ENCODE measurements at places on chromosomes 12 and 14. TPM values are rescaled to one million over a fixed set of nuclear protein-coding genes. Genes with fewer than 3 reads are reported as not detected.

DNA sequence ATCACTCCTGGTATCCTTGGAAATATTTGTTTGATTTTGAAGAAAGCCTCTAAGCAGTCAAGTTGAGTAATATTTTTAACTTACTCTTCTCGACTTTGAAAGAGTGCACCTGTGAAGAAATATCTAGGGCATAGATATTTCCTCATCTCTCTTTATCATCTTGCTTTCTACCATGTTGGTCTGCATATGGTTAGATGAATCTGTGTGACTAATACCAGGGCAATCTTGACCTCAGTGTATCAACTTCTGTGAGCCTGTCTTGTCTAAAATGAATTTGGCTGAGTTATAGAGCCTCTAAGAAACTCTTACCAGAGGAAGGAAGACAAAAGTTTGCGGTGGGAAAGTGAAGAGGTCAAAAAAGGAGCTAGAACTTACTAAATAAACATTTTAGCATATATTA lies 68.4 kb downstream of the SYT1 start:
- no peak for DNase-seq

DNA sequence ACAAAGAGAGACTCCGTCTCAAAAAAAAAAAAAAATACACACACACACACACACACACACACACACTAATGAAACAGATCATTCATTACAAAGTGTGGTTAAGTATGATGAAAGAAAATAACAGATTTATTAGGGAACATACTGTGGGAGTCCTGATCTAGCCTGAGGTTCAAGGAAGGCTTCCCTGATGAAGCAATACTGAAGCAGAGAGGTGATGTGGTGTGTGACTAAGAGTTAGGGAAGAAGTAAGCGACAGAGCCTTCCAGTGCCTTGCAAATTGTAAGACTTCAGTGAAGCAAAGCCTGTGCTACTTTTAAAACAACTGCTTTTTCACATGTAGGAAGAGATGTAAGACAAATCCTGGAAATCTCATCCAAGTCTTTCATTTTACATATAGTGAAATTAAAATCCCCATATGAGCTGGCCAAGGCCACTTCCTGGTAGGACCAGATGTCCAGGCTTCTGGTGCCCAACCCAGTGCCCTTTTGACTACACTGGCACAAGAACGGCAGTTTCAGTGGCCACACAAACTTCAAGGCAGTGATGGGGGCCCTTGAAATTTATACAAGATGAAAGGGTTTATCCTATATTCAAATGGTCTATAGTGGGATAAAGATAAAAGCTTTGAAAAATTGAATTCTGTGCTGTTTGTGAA lies 86.2 kb downstream of the STON2 start:
- DNase-seq: no peak

DNA sequence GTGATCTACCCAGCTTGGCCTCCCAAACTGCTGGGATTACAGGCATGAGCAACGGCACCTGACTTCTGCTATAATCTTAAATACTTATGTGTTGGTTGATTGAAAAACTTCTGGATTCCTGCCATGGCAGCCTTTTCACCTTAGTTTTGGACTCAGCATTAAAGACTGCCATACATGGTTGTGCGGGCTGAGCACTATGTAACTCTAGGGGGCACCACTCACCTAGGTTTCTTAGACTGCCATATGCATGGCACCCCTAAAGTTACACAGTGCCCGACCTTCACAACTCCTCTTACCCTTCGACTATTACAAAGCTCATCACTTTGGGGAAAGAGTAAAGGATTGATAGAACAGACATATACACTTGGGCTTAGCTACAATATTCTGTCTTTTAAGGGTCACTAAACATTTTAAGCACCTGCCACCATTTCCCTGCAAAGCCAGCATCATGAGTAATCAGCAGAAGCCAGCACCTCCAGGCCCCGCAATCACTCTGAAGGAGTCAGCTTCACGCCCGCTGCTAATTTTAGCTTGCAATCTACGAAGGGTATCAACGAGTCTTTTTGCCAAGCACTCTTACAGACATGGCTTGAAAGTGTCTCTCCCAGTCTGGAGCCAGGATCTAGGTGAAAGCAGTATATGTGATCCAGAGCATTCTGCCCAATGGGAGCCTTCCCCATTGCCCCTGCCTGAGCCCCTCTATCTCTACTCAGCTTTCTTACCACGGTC lies 59.8 kb downstream of the SUDS3 start:
- no peak for DNase-seq

DNA sequence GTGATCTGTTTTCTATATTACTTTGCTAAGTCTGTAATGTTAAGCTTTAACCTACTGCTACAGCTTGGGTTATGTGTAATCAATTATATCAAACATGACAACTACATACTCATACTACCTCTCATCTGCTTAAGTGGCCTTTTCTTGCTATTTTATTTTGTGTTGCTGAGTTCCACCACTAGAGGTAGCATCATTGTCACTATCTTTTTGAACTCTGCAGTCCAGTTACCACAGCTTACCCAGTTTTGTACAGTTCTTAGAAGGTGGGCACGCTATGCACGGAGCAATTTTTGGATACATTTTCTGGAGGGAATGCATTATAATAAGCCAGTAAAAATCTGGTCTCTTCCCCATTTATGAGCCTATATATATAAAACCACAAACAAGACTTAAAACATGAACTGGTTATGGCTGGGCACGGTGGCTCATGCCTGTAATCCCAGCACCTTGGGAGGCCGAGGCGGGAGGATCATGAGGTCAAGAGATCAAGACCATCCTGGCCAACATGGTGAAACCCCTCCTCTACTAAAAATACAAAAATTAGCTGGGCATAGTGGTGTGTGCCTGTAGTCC lies 48.5 kb downstream of the SAV1 start:
- DNase-seq: no peak

DNA sequence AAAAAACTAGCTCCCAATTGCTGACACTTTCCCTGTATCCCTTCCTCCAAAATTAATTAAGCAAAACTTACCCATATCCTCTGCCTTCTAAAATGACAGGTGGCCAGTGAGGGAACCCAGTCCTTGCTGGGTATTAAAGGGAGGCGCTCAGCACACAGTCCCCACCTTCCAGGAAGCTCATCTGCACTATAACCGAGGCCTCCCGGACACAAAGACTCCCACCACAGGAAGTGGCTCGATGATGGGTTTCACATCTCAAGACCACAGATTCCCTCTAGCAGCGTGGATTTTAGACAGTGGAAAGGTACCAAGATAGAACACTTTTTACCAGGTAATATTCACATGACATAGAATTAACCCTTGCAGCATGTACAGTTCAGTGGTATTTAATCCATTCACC lies 126.8 kb upstream of the NCOR2 start:
- no peak for DNase-seq

DNA sequence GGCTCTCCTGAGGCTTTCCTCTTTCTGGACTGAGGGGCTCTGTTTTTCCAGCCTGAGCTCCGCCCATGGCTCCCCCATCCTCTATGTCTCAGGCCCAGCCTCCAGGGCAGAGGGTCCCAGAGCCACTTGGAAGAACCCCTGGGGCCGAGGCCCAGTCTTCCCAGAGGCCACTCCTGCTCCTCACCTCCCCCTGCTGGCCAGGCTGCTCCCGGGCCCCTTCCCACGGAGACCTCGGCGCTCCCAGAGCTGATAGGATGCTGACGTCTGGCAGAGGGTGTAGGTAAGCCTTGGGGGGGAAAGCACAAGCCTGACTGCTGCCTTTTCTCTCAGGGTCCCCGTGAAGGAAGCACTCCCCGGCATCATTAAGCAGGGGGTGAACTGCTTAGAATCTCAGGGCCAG lies 51.4 kb downstream of the ERH start:
- DNase-seq: no peak

GRCh38 chr12:65090461-65090860 lies 30.6 kb downstream of the WIF1 start:
- DNase-seq: no peak

- DNase-seq: no peak
Observed at GRCh38 chr12:71873821-71874220, 34.3 kb downstream of the TBC1D15 start.

DNA sequence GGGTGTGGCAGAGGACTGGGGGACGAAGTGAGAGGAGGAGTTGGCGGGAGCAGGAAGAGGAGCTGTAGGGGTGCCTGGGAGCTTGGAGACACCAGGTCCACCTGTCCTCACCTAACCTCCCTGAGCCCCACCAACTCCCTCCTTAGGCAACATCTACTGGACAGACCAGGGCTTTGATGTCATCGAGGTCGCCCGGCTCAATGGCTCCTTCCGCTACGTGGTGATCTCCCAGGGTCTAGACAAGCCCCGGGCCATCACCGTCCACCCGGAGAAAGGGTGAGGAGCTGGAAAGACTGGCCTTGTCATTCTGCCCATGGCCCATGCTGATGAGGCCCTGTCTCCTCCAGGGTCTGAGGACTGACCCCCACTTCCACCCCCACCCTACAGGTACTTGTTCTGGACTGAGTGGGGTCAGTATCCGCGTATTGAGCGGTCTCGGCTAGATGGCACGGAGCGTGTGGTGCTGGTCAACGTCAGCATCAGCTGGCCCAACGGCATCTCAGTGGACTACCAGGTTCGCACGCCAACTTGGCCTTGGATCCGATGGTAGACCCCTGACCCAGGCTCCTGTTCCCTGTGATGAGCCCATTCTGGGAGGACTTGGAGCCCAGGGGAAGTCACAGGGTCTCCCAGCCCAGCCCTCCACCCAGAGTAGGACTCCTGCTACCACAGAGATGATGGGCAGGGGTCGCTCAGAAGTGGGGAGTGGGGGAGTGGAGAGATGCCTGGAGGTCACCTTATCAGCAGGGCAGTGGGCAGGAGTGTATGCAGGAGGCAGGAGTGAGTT lies 32.5 kb upstream of the NXPH4 start:
- no peak for DNase-seq

- DNase-seq: no peak
Observed at GRCh38 chr12:1108276-1108675, 117.3 kb downstream of the ERC1 start.

DNA sequence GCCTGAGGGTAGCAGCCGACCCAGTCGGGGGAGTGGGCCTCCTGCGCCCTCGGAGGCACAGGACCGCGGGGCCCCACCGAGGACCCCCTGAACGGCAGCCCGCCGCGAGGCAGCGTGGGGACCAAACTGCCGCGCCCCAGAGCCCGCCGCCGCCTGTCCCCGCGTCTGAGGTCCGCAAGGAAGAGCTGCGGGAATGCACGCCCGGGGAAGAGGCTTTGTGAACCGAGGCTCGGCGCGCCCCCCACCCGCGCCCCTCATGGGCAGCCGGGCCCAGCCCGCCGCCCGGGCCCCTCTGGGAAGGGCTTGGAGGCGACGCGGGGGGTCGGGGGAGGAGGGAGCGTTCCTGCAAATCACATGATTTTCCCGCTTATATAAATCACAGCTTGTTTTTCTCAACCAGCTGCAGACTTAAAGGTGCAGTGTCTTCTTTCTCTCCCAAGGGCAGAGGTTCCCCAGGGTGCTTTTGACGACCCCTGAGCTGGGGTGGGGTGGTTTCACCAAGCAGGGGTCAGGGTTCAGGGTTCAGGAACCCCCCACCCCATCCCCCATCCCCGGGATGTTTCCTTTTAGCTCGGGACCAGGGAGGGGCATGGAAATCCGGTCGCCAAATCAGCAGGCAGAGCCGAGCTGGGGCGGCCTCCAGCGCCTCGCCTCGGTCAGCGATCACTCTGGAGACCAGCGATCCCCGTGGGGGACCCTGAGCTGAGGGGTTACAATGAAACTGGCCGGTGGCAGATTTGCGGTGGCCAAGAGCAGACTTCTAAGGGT lies 44.7 kb upstream of the ATP23 start:
- no peak for DNase-seq

DNA sequence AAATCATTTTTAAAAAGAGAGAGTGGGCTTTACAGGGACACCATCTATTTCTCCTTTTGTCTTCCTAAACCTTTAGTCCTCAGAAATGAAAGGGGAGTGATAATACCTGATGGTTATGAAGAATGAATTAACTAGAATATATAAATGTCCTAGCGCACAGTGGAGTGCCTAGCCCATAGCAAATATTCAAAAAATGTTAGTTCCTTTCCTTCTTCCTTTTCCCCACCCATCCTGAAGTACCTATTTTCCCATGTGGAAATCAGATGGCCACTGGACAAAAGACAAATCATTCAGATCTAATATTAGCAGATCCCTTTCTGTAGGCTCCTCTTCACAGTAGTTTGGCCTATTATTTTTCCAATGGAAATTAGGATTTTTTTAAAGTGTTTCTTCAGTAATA lies 90.0 kb downstream of the SLC25A21 start:
- DNase-seq: no peak

- no peak for DNase-seq
Observed at GRCh38 chr12:2540535-2540941, 254.2 kb upstream of the FKBP4 start.

- no peak for DNase-seq
Observed at GRCh38 chr14:38143659-38144505, 63.8 kb upstream of the SSTR1 start.

GRCh38 chr12:122032580-122032979 lies 10.9 kb downstream of the BCL7A start:
- no peak for DNase-seq

- no peak for DNase-seq
Observed at GRCh38 chr12:78359520-78359919, 505.1 kb upstream of the SYT1 start.

GRCh38 chr14:64119500-64119899 lies 174.7 kb downstream of the ESR2 start:
- no peak for DNase-seq

DNA sequence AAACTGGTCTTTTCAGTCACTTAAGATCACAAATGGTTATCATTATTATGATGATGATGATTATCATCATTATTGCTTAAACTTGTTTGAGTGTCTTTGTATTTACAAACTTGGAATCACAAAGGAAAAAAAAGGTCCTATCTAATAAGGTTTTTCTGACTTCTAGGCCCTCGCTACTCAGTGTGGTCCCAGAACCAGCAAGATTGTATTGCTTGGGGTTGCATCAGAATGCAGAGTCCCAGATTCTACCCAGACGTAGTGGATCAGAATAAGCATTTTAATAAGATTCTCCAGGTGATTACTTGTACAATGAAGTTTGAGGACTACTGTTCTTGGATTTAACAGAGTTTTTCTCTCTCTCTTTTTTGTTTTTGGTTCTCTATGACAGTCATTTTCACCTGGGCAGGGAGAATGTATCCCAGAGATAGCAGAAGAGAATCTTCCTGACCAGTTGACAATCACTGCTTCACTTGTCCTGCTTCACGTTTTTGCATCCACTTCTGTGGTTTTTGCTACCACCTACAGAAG lies 29.3 kb upstream of the PPP1R12A start:
- no peak for DNase-seq

DNA sequence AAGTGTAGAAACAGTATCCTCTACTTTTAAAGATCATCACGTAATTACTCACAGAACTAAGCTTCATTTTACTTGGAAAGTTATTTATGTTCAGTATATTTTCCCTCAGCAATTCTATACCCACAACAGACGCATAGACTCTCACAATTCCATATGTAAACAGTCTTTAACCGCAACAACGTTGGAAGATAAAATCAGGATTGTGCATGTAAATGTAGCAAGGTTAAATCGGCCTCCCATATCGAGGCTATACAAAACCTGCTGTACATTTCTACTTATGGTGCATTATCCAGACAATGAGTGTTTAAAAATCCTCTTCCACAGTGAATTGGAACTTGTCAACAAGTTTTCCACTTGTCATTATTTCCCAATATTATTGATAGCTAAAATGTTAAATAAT lies 581.1 kb downstream of the SLC16A7 start:
- DNase-seq: no peak

Gene DCD
- polyA plus RNA-seq: not detected

Gene RNFT2
- 0.95 TPM for polyA plus RNA-seq

Gene TAS2R20
- 0.43 TPM for polyA plus RNA-seq

Gene TESPA1
- polyA plus RNA-seq: not detected

Gene PPP4R4
- polyA plus RNA-seq: 9.0 TPM

Gene YAF2
- 10.1 TPM for polyA plus RNA-seq

Gene SPRING1
- 16.8 TPM for polyA plus RNA-seq

Gene GPR132
- polyA plus RNA-seq: not detected

Gene CD163L1
- polyA plus RNA-seq: 0.30 TPM

Gene TTC6
- not detected for polyA plus RNA-seq

All from keratinocyte (primary cell).